NCI-H774 (cell line): ENCODE measurements at places on chromosomes 6 and 20.

- peak; percentile 22 for DNase-seq
Measured at GRCh38 chr6:32967151-32968091, 973 bp upstream of the BRD2 start.

DNA sequence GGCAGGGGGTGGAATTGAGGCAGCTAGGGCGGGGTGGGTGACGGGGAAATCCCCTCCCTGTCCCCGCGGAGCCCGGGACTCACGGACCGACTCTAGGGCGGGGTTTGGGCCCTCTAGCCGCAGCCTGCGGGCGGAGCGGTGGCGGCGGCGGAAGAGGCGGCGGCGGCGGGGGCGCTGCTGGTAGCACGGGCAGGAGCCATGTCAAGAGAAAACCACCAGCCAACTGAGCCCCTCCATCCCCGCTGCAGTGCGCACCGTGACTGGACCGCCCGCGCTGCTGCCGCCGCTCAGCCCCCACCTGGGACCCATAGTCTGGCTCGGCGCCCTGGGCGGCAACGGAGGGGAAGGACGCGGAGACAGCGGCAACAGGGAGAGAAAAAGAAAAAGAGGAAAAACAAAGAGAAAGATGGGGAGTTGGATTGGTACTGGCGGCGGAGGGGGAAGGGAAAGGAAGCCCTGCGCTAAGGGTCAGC is 1.2 kb upstream of the C6orf62 start:
- DNase-seq: peak; percentile 14

- DNase-seq: no peak
Measured at GRCh38 chr6:137792160-137793033, 74.7 kb upstream of the TNFAIP3 start.

GRCh38 chr20:22456109-22456508 is 128.3 kb downstream of the FOXA2 start:
- DNase-seq: no peak

DNA sequence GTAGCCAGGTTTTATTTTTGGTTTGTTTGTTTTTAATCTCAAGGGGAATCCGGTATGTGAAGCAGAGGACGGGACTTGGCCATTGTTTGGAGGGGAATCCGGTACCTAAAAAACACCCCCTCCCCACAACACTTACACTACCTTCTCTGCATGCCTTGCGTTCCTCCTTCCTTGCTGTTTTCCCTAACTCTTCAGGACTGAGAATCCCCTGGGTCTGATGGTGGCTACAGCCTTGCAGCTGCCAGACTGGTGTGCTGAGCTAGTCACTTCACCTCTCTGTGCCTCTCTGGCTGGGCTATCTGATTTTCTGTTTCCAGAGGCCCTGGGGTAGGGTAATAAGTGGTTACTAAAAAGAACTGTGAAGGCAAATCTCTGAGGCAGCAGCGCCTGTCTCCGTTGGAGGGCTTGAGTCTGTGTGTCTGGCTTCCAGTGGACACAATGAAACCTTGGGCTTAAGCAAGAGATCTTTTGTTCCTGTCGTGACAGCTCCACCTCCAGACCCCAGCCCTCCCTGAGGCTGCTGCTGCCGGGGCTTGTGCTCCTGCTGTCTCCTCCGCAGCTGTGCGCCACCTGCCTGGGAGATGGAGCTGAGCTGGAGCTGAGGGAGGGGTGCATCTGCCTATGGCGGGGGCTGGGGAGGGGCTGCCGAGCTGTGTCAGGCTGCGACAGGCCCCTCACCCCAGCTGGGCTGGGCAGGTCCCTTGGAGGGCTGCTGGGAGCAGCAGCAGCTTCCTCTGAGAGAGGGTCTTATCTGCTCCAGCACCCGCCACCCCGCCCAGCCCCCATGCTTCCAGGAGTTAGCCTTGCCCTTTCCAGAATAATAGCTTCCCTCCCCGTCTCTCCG is 65.8 kb upstream of the CCDC167 start:
- DNase-seq: peak; percentile 45

- DNase-seq: no peak
Measured at GRCh38 chr6:164889980-164890379, 419.4 kb downstream of the C6orf118 start.

GRCh38 chr20:10666221-10667076 is 7.3 kb downstream of the JAG1 start:
- no peak for DNase-seq

GRCh38 chr6:17908831-17909230 is 78.6 kb downstream of the KIF13A start:
- no peak for DNase-seq

DNA sequence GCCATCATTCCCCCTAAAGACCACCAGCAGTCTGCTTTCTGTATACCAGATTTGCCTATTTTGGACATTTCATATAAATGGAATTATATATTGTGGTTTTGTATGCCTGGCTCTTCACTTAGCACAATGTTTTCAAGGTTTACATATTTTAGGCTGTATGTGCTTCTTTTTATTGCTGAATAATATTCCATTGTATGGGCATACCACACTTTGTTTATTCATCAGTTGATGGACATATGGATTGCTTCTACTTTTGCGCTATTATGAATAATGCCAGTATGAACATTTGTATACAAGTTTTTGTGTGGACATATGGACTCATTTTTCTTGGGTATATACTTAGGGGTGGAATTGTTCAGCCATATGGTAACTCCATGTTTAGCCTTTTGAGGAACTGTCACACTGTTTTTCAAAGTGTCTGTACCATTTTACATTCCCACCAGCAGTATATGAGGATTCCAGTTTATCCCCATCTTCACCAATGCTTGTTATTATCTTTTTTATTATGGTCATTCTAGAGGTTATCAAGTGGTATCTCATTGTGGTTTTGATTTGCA is 12.7 kb downstream of the L3MBTL1 start:
- no peak for DNase-seq

- no peak for DNase-seq
Measured at GRCh38 chr20:23926944-23927872, 47.7 kb upstream of the CST5 start.

- DNase-seq: no peak
Measured at GRCh38 chr20:43953919-43954592, 39.4 kb downstream of the TOX2 start.

GRCh38 chr6:42269553-42269952 is 51.9 kb upstream of the MRPS10 start:
- no peak for DNase-seq

- no peak for DNase-seq
Measured at GRCh38 chr6:36265744-36266143, 4.1 kb upstream of the PNPLA1 start.

DNA sequence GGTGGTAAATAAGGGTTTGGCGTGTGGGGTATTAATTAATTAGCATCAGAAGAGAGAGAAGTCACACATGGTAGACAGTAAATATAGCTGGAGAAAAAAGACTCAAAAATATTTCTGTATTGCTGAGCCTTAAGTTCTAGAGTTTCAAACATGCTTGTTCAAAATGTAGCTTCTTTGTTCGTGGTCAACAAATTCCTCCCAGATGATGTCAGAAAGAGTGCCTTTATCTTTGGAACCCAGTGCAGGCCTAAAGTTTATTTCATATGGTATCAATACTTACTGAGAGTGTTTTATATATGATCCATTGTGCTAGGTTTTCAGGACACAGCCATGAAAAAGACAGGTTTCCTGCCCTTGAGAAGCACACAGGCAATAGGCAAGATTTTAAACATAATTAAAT is 18.3 kb downstream of the MARCKS start:
- DNase-seq: no peak

DNA sequence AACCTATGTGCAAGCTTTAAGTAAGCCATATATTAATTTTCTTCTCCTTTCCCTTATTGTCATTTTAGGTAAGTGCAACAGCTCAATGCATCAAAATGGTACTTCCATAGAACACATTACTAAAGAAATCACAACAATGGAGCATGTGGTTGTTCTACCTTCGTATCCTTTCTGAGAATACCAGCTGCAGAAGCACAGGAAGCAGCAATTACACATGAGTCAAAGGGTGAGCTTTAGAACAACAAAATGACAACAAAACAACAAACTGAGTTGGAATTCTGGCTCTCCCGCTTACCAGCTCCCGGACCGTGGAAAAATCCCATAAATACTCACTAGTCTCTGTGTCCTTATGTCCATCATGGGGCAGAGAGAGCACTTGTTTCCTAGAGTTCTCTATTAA is 108.9 kb downstream of the BCAS1 start:
- no peak for DNase-seq

- DNase-seq: no peak
Measured at GRCh38 chr6:31531771-31532643, 3.2 kb downstream of the MCCD1 start.

- DNase-seq: no peak
Measured at GRCh38 chr20:20488388-20488787, 120.5 kb downstream of the INSM1 start.

DNA sequence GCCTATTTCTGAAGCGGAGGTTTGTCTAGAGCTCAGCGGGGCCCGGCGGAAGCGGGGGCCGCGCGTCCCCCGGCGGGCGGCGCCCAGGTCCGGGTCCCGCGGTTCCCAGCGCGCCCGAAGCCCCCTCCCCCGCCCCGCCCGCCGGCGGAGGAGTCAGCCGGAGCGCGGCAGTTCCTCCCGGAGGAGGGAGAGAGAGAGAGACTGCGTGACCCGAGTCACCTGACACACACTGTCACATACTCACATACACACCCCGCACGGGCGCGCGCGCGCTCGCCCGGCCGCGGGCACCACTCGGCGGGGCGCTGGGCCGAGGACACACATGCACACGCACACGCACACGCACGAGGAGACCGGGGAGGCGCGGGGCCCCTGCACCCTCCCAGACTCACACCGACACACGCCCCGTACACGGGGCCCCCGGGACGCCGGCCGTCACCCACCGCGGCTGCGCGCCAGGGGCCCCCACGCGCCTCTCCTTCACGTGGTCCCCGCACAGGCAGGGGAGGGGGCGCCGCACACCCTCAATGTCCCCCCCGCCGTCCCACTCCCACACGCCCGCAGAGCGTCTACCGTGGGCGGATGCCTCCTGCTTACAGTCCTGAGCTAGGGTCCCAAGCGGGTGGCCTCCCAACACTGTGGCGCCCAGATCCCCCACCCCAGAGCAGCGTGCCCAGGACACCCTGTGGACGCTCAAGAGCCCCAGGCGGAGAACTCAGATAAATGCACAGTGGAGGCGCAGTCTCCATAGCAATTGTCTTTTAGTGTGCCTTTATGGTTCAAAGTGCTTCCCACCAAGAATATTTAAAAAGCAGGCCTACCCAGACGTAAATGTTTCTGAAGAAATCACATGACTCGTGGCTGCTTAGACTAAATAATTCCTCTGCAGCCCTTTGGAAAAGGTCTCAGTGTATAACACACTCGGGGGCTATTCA is at the start of gene RRAGD:
Gene RRAGD, minus strand, starts transcription at position 203 of the 935 bp plus-strand sequence. CDS start 280 bp downstream, outside the sequence.
- peak; percentile 83 for DNase-seq

DNA sequence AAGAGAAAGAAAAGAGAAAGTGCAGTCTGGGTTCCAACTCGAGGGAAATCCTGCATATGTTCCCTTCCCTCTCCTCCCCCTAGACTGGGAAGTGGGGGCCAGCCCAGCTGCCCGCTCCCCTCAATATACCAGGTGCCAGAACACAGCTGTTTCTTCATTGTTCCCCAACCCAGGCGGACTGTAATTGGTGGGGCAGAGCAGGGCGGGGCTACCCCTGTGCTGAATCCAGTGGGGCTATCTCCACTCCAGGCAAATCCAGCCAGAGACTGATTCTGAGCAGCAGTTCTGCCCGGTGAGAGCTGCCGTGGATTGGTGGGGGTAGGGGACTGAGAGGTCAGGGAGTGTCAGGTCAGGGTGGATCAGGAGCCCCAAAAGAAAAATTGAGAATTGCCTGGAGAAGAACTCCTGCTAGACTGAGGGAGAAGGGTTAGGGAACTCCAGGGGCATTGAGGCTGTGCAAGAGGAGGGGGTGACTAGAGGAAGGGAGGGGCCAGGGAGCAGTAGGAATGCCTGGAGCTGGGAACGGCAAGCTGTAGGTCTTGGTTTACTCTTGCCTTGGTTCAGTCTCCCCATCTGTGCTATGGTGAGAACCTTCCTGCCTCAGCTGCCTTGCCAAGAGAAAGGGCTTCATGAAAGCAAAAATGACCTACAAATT is at the start of gene MYMX:
Gene MYMX, plus strand, starts transcription at position 250 of the 655 bp plus-strand sequence. CDS start 546 bp downstream, outside the sequence.
- peak; percentile 38 for DNase-seq

DNA sequence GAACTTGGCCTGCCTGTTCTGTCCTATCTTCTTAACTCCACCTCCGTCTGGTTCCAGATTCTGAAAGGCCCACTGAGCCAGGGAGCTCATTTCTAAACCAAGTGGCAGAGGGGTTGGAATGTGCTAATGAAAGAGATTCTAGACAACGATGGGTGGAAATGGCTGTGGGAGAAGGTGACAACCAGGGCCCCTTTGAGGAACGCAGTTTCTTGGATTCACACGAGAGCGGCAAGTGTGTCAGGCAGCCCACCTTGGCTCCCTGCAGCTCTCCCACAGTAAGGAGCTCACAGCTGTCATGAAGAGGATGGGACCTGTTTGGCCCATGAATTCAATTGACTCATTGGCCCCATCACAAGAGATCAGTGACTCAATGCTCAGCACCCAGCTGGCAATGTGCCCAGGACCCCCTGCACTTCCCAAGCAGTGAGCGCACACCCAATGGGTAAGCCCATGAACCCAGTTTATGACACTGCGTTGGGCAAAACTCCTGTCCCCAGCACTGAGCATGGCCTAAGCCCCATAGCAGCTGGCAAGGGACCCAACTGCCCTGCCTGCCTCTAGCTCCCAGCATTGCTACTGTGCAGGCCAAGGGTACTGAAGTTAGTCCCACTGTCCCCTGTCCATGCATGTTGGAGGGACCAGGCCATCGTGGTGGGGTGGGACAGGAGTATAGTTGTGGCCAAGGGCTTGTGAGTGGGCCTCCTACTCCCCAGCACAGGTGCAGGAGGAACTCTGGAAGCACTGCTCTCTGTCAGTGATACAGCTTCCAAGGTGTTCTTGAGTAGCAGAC is 16.4 kb downstream of the MRPS18A start:
- DNase-seq: no peak

DNA sequence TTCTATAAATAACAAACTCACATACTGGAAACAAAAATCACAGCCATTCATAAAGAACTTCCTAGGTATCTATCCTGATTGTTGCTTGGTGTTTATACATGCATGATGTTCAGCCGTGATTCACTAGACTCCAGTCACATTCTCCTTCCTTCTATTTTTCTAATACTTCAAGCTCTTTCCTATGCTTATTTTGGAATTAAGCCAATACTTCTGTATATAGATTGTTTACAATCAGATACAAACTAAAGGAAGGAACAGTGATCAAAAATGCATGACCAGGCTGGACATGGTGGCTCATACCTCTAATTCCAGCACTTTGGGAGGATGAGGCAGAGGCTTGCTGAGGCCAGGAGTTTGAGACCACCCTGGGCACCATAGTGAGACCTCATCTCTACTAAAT is 377.5 kb upstream of the IRAK1BP1 start:
- DNase-seq: no peak
